Mesendoderm (in vitro differentiated cells): ENCODE measurements at places on chromosomes 5 and 9.
A peak's percentile ranks its signal among the peaks of the same experiment; 100 is the strongest.

DNA sequence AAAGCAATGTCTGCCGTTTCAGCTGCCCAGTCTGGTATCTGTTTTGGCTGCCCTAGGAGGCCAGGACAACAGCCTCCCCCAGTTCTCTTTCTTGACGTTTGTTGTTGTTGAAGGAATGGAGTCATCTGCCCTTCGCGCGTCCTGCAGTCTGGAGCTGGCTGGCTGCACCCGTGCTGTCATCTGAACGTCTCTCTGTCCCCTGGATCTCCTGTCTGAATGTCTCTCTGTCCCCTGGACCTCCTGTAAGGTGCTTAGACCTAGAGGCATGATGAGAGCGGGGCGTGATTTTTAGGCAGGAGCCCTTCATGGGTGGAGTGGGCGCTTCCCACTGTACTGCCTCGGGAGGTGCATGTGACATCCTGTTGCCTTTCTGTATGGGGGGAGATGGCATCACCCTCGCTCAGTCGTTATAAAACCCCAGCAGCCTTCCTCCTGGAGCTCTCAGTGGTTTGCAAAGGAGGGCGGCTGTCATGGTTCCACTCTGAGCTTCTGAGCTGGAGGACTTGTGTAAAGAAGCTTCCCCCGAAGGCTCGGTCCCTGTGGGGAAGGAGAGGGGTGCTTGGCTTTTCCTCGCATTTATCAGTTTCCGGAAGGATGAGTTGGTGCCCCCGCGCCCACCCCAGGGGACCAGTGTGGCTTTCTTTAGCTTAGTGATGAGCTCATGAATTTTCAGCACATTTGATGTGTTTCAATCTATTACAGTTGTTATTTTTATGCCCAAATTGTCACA lies 49.8 kb upstream of the OLFM1 start:
- no peaks in the 10 kb centered on the region for H3K36me3 ChIP-seq
- no peak overlapping the region for H3K4me3 ChIP-seq
- H3K4me1 ChIP-seq: no peaks in the 10 kb centered on the region
- no peak for DNase-seq
- H3K27me3 ChIP-seq: no peaks in the 10 kb centered on the region

GRCh38 chr5:68290260-68290674 lies 74.7 kb downstream of the PIK3R1 start:
- no peaks in the 10 kb centered on the region for H3K36me3 ChIP-seq
- no peak for DNase-seq
- H3K27ac ChIP-seq: no peak overlapping the region
- H3K4me1 ChIP-seq: peaks cover 3% of the 10 kb centered on the region
- no peaks in the 10 kb centered on the region for H3K27me3 ChIP-seq
- no peak overlapping the region for H3K4me3 ChIP-seq

DNA sequence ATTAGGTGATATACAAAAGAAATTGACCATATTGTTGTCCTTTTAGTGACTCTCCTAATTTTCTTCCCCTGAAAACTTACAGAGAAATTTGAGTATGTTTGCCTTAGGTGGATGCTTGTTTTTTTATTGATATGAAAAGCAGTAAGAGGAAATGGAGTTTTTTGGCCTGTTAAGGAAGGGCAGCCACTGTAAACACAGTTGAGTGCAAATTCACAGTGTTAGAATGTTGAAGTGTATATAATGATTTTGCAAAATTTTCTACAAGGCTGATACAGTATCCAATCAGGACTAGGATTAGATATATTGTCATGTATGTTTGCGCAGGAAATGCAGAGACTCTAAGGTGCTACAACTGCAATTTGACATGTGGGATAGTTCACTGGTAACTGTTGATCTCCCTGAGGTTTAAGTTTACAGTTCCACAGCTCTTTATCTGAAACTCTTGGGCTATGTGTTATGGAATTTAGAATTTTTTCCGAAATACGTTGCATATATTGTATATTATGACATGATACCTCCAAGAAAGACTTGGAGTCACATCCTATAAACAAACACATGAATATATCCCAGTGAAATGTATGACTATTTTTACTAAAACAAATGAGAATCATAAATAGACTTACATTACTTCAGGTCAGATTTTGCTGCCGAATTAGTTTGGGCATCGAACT lies 62.5 kb downstream of the FXN start:
- no peaks in the 10 kb centered on the region for H3K36me3 ChIP-seq
- H3K4me3 ChIP-seq: no peak overlapping the region
- H3K27ac ChIP-seq: no peak overlapping the region
- no peaks in the 10 kb centered on the region for H3K4me1 ChIP-seq
- DNase-seq: no peak

DNA sequence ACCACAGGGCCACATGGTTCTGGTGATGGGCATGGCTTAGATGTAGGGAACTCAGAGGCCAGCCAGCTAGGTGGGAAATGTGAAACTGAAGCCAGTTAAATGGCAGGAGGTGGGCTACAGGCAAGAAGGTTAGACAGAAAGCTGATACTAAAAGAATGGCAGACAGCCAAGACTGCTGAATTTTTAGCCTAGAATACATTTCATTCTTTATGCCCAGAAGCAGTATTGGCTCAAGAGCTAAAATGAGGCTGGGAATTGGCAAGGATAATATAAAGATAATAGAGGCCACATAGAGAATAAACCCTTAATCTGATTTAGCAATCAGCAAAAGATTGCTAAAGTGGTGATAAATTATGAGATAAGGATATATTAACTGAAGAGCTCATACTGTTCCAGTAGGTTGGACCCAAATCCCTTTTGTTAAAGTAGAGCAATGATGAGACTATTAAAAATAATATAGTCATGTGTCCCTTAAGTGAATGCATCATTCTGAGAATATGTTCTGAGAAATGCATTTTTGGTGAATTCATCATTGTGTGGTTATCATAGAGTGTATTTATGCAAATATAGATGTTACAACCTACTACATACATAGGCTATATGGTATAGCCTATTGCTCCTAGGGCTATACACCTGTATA lies 234.3 kb downstream of the CHSY3 start:
- H3K4me1 ChIP-seq: no peaks in the 10 kb centered on the region
- H3K27ac ChIP-seq: no peak overlapping the region
- H3K27me3 ChIP-seq: no peaks in the 10 kb centered on the region
- no peak for DNase-seq
- H3K4me3 ChIP-seq: no peak overlapping the region
- no peaks in the 10 kb centered on the region for H3K36me3 ChIP-seq

DNA sequence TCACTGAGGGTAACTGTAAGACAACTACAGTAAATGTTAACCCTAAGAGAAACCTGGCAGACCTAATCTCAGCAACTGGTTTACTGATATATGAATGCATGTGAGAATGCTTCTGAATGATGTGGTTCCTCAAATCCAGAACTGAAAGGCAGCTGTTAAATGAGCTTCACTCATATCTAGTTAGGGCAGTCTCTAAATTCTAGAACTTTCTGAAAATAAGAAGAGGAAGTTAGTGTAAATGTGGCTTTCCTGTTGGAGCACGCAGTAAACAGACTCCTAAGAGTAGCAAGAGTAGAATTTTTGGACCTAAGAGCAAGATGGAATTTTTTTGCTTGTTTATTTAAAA lies 117.9 kb upstream of the KCNN2 start:
- no peaks in the 10 kb centered on the region for H3K36me3 ChIP-seq
- H3K27ac ChIP-seq: no peak overlapping the region
- DNase-seq: no peak
- H3K4me1 ChIP-seq: no peaks in the 10 kb centered on the region

DNA sequence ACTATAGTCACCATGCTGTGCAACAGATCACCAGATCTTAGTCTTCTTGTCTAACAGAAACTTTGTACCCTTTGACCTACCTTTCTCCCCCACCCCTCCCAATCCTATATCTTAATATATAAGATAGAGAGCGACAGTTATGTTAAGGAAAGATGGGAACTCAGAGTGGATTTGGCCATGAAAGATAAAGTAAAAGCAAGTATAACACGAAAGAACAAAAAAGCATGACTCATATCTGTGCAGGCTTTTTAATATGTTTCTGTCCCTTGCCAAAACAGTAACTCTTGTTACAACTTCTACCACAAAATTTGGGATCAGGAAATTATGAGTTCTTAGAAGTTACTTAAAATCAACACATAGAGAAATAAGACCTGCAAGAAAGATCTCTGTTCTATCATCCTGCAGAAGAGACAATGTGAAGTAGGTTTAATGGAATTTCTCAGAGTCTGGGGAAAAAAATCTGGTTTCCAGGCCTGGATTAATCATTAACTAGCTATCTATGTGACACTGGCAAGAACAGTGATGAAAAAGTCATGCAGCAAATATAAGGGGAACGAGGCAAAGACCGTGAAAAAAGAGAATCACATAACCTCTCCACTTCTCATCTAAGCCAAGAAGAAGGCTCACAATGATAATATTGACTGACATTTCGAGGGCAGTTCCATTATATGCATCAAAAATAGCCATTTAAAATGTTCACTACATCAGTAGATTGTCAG lies 18.6 kb downstream of the BAAT start:
- DNase-seq: no peak
- H3K4me3 ChIP-seq: no peak overlapping the region
- H3K27me3 ChIP-seq: no peaks in the 10 kb centered on the region
- H3K36me3 ChIP-seq: no peaks in the 10 kb centered on the region
- H3K4me1 ChIP-seq: no peaks in the 10 kb centered on the region
- H3K27ac ChIP-seq: no peak overlapping the region

DNA sequence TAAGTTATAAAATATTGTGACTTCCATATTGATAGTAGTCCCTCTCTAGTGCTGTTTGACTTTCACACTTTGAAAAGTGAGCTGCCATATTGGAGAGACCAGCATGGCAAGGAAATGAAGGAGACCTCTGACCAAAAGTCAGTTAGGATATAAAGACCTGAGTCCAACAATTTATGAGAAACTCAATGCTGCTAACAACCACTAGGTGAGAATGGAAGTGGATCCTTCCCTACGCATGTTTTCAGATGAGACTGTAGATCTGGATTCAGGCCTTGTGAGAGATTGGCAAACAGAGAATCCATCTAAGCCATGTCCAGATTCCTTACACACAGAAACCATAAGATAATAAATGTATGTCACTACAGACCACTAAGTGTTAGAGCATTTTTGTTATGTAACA lies 81.6 kb downstream of the CTNND2 start:
- DNase-seq: peak; percentile 19
- H3K36me3 ChIP-seq: no peaks in the 10 kb centered on the region
- H3K27ac ChIP-seq: no peak overlapping the region

- DNase-seq: no peak
- no peaks in the 10 kb centered on the region for H3K4me1 ChIP-seq
- no peaks in the 10 kb centered on the region for H3K27me3 ChIP-seq
- no peak overlapping the region for H3K27ac ChIP-seq
- no peaks in the 10 kb centered on the region for H3K36me3 ChIP-seq
These were observed 99.4 kb upstream of the SAP30L start for GRCh38 chr5:154346427-154346826.

DNA sequence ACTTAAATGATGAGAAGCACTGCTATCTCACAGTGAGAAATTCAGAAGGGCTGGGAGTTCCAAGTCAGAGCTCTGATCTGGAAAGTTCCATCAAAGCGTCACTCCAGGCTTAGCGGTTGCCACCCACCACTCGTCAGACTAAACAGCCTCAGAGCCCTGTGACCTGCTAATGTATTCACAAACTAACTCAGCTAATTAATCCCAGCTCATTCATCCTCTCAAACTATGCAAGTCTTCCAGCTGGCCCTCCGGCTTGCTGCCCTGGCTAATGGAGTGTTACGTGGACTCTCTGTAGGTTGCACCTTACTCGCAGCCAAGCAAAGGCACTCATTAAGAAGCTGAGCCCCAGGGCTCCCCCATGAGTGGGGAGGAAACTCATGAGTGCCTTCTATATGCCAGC lies 82.2 kb upstream of the GABRP start:
- H3K27ac ChIP-seq: no peak overlapping the region
- H3K27me3 ChIP-seq: no peaks in the 10 kb centered on the region
- DNase-seq: peak; percentile 57

DNA sequence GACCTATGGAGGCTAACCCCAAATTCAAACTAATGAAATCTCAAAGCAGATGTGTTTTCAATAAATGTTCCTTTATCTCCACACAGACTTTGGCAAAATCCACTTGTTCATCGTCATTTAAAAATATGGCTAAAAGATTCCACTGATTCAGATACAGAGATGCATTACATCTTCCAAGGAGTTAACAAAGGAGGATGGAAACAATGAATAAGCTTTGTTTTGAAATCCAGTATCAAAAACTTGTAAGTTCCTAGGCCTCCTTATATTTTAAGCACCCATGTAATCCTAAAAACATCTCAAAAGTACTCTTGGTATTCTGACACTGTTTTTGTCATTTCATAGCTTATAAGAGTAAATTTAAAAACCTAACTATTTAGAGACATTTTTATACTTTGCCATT lies 345.6 kb upstream of the ACTBL2 start:
- no peaks in the 10 kb centered on the region for H3K4me1 ChIP-seq
- H3K27me3 ChIP-seq: no peaks in the 10 kb centered on the region
- H3K27ac ChIP-seq: no peak overlapping the region
- H3K4me3 ChIP-seq: no peak overlapping the region

GRCh38 chr9:130198501-130199179 lies 26.4 kb downstream of the NCS1 start:
- no peaks in the 10 kb centered on the region for H3K27me3 ChIP-seq
- peaks cover 1% of the 10 kb centered on the region for H3K36me3 ChIP-seq
- H3K27ac ChIP-seq: no peak overlapping the region

DNA sequence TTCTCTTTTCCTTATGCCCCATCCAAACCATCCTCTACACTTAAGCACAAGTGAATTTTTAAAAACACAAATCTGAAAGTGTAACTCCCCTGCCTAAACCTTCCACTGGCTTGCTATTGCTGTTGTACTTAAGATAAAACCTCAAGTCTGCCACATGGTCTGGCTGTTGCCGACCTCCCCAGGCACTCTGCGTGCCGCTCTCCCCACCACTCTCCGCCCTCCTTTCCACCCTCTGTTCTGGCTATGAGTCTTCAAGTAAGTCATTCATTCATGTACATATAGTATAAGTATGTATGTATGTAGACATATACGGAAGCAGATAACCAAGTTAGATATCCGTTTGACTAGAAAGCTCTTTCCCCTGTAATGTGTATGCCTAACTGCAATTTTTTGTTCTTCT lies 94.7 kb upstream of the ANKRD55 start:
- no peak overlapping the region for H3K27ac ChIP-seq
- H3K4me3 ChIP-seq: no peak overlapping the region
- H3K4me1 ChIP-seq: peaks cover 9% of the 10 kb centered on the region
- no peaks in the 10 kb centered on the region for H3K36me3 ChIP-seq

DNA sequence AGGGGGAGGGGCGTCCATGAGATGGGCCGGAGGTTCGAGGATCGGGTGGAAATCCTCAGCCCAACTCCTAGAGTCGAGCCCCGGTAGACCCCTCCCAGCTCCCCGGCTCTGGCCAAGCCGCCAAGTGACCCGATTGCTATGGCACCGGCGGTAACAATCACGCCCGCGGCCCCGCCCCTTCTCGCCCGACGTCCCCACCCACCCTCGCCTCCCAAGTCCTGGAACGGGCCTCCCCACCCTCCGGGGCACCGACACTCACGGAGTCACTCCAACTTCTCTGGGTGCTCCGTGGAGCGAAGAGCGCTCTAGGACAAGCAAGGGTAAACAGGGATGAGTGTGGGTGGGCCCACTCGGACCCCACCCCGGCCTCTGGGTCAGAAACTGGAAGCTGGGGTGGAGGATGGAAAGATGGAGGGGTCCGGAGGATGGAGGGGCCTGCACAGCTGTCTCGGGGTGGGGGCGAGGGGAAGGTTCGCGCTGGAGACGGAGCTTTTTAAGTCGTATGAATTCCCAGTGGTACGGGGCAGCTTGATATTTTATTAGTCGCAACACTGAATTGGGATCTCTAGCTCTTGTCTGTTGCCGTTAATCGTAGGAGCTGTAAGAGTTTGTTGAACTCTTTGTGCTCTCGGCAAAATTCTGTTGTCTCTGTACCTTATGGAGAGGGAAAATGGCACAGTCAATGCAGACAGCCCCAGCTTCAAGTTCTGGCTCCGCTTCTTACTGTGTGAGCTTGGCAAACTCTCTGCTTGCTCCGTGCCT lies at the start of gene SPACA9:
SPACA9 (plus strand) TSS at position 204 of the 762 bp plus-strand sequence. CDS start 5,050 bp downstream, outside the sequence.
- H3K27ac ChIP-seq: no peak within 1 kb of the TSS
- H3K27me3 ChIP-seq: no peaks in the 10 kb centered on the region
- no peaks in the 10 kb centered on the region for H3K4me1 ChIP-seq
- peak; percentile 58 for DNase-seq
- H3K36me3 ChIP-seq: no peaks in the 10 kb centered on the region
